ENCODE measurements at places on chromosomes 7 and 10.

- peak; percentile 96 for DNase-seq
Observed at GRCh38 chr10:74705358-74705980, 120.9 kb upstream of the KAT6B start.

DNA sequence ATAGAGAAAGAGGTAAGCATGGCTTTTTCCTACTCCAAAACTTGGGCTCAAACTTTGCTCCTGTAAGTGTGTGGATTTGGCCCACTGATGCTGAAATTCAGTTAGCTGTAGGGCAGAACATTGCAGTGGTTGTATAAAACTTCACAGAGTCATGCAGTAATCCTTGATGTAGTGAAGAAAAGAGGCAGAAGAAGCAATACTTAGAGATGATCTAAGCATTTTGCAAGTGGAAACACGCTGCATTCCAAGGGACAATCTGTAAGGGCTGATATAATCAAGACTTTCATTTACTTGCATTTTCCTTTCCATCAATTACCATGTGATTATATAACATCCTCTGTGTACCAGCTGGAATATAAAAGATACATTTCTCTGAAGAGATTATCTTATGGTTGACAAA lies 338.8 kb downstream of the DNAJB9 start:
- DNase-seq = no peak

- DNase-seq = peak; percentile 46
Observed at GRCh38 chr7:148589640-148590039, 926 bp upstream of the C7orf33 start.

DNA sequence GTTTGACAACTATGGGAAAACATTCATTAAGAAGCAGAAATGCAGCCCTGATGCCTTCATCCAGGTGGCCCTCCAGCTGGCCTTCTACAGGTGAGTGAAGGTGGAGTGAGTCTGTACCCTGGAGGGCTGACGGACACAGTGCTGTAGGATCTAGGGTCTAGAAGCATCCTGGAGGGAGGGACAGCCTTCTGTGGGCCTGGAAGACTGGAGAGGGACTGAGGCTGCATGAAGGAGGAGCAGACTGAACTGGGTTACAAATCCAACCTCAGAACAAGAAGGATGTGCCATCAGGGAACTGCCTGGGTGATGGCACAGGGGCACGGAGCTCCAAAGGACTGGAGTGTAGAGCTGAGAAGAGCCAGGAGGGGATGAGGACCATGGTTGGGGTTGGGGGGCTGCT lies 27.5 kb upstream of the C10orf53 start:
- no peak for DNase-seq

DNA sequence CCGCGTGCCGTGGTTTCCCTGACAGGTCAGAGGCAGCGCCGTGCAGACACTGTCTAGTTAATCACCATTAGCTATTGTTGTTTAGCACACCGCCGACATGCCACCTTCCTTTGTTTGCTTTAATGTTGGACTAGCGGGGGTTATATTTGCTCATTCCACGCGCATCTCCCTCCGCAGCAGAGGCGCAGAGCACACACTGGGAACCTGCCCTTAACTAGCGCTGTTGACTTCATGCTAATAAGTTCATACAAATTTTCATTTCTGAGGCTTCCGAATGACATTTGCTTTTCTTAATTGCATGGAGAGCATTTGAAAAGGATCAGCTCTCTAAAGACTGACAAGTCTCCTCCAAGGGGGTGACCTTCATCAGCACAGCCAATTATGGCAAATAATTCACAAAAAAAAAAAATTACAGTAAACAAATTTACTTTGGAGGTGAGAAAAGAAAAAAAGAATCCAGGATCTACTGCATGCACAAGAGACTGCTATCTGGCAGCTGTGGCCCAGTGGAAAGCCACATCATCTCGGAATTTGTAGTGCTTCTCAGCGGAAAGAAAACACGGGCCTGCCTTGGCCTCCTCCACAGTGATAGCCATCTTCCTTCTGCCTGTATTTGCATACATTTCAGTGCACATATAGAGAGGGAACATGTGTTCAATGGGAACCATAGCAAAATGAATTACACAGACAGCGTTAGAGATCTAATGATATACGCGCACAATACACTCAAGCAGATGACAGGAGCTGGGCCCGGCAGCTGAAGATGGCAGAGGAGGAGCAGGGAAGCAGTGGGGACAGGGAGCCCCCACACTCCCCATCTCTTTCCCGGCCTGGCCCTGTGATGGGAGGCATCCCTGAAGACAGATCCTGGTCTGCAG lies 94.2 kb downstream of the EBF3 start:
- peak; percentile 80 for DNase-seq

GRCh38 chr7:107128217-107128616 lies 40.6 kb upstream of the HBP1 start:
- no peak for DNase-seq

- DNase-seq = no peak
Observed at GRCh38 chr10:42872865-42873435, 90.4 kb downstream of the BMS1 start.

DNA sequence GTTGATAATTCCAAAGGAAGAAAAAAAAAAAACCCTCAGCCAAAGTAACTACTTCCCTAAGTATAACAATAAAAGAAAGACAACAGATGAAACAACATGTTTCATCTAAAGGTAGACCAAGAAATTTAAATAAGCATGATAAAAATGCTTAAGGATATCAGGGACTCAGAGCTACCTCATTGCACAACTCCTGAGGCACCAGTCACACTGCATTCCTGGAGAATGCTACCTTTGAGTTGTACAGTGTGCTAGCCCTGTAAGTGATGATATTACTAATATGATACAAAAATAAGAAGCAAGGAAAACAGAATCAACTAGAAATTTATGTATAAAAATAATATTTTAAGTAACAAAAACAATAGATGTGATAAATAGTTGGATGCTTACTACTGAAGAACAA lies 29.5 kb upstream of the C7orf33 start:
- DNase-seq = no peak

DNA sequence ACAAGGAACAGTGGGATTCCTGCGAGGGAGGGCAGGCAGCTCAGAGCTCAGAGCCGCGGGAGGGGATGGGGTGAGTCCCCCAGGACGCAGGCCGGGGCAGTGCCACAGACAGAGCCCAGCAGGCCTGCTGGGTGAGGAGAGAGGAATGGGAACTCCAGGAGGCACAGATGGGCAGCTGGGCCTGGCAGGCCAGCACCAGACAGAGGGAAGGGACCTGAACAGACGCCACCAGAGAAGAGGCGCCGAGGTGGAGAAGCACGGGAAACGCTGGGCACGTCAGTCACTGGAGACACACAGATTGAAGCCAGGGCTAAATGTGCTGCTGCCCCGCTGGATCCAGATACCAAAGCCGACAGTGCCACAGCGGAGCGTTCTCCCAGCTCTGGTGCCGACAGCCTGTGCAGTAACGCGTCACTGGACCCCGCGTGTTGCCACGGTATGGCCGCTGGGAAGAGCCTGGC lies 225.8 kb downstream of the MAD1L1 start:
- DNase-seq = no peak

Measured in NCI-H69 (cell line).